ENCODE measurements at places on chromosomes 5 and 9.

DNA sequence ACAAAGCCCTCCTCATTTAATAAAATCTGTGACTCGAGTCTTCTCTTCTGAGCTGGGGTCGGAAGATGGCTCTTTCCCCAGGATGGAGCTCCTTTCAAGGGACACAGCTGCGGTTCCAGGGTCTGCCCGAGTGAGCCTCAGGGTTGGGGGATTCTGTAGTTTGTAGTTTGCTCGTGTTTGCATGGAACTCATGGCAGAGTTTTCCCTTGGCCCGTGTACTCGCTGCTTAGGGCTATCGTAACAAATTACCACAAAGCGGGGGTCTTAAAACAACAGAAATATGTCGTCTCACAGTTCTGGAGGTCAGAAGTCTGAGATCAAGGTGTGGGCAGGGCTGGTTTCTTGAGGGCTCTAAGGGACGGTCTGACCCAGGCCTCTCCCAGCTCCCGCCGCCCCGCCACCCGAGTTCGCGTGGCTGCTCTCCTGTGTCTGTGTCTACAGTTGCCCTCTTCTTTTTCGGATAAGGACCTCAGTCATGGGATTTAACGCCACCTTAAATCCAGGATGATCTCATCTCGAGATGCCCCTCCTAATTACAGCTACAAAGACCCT is 13.9 kb upstream of the LPCAT1 start:
- no peak for DNase-seq

DNA sequence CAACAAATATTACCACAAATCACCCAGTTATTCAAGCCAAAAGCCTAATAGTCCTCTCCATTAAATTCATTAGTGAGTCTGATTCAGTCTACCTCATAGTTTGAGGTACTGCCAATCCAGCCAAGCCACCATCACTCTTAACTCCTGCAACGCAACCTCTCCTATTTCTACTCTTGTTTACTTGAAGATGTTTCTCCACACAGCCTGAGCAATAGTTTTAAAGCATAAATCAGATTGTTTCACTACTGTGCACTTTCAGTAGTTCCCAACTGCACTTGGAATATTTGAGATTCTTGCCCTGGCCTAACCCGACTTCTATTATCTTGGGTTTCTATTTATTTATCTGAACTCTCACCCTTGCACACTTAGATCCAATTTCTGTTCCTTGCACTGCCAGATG is 85.5 kb downstream of the YIPF5 start:
- DNase-seq, result no peak

DNA sequence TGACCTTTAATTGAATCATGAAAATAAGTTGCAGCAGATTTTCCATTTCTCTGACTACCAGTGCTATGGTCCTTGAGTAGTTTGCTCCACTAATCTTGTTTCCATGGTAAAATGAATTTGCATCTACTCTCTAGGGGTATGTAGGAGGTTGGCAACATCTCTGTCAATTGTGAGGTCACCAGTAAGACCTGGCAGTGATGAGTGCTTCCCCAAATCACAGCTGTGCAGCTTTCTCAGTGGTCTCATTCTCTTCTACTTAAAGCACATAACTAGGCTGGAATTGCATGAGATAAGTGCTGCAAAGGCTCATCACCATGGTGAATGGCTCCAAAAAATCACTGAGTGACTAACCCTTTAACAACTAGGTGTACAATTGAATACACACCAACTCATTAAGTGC is 36.3 kb downstream of the ADAMTS19 start:
- DNase-seq, result no peak

- no peak for DNase-seq
Observed at GRCh38 chr5:140635291-140636257, 2.6 kb upstream of the CD14 start.

- no peak for DNase-seq
Observed at GRCh38 chr5:10666531-10667299, 94.3 kb downstream of the DAP start.

GRCh38 chr9:19460243-19460642 is 51.4 kb downstream of the ACER2 start:
- no peak for DNase-seq

GRCh38 chr9:70438341-70438928 is 24.0 kb upstream of the KLF9 start:
- peak; percentile 53 for DNase-seq

DNA sequence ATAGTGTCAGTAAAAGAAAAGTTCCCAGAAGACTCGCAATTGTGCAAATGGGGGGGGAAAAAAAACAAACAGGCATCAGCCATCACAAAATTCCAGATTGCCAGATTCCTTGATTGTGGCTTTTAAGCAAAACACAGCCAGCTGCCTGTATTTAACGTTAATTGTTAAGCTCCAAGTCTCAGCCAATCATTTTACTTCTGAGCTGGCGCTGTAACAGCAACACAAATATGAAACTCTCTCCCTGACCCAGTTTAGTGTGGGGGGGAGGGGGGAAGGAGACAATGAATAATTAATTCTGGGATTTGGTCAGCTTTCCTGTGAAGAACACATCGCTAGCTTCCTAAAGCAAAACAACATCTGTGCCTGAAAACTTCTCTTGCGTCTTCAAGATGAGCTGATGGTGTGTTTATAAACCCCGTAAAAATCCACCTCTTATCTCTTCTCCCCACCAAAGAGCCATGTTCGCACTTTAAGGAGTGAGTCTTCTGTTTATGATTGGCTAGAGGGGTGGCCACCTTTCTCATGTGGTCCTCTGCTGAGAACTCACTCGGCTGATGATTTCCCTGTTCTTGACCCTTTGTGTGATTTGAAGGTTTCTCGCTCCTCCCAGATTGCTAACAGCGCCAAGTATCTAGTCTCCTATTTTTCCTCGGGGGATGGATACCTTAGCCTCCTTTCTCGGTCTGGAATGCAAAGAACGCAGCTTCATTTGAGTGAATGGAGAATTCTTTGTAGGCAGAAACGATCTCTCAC is 160.2 kb upstream of the DAPK1 start:
- peak; percentile 24 for DNase-seq

DNA sequence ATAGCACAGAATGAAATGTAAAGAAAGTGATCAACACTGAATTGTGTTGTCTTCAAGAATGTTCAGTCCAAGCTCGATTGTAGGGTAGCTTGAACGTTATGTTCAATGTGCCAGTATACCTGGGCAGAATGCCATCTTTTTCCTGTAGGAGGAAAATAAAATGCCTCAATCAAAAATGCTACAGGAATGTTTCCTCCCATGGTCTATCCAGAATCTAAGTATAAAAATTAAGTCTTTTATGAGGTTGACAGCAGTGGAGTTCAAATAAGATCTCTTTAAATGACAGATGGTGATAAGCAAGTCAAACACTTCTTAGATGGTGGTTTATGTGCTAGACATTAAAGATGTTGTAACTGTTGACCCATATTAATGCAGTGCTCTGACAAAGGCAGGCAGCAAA is 488.6 kb downstream of the CSNK1G3 start:
- DNase-seq, result no peak

DNA sequence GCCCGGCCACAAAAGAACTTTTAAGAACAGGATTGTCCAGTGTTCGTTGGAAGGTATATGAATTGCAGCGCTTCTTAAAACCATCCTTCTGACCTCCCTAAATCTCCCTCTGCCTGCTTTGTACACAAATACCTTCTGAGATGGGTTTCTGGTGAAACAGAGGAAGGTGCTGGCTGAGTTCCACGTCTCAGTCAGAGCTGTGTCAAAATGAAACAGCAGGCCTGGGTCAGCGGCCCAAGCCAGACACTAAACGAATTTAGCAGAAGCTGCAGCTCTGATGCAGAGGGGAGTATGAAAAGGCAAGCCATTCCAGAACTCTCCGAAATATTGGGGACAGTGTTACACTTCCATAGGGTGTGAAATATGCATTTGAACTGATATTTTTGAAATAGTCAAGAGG is 37.8 kb upstream of the CRB2 start:
- no peak for DNase-seq

DNA sequence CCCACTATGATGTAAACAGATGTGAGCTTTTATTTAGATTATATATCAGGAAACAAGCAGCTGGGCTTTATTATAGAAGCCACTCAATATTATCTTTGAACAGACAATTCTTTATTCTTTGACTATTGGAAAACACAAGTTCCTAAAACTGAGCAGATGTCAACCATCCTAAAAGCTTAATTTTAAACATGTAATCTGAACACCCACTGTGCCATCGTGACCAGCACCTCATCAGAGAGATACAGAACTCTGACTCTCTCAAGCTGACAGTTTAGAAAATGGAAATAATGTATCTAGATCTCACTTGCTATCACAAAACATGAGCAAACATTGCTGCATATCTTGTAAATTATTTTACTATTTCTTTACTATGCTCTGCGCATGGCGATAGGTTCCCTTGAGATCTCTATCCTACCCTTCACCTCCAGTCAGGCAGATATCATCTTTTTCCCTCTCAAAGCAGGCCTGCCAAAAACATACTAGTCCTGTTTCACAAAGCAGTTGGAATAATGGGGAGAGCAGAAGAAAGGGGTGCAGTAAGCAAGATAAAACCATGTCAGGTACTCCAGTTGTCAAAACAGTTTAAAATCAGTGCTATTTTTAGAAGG is 151.0 kb downstream of the KIAA0825 start:
- no peak for DNase-seq

- DNase-seq, result no peak
Observed at GRCh38 chr5:32339878-32340277, 27.1 kb upstream of the MTMR12 start.

DNA sequence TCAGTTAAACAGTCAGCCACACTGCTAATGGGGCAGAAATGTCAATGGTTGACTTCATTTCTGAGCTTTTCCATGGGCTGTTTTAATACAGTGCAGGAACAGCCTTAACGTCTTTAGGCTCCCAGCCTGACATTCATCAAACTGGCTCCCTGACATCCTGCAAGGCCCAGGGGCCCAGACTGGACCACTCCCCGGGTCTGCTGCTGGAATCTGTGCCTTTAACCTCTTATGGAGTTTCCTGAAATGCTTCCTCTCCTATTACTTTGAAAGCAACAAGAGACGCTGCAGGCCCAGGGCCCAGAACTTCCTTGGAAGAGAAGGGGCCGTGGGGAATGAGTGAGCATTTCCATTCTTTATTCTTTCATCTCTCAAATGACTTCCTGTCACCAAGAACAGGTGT is 216.8 kb upstream of the PANK3 start:
- DNase-seq, result no peak

All from HTR-8/SVneo (cell line).